ENCODE measurements at places on chromosomes 5 and 9.

- no peak for DNase-seq
Observed at GRCh38 chr5:176166427-176166826, 71.8 kb upstream of the SIMC1 start.

DNA sequence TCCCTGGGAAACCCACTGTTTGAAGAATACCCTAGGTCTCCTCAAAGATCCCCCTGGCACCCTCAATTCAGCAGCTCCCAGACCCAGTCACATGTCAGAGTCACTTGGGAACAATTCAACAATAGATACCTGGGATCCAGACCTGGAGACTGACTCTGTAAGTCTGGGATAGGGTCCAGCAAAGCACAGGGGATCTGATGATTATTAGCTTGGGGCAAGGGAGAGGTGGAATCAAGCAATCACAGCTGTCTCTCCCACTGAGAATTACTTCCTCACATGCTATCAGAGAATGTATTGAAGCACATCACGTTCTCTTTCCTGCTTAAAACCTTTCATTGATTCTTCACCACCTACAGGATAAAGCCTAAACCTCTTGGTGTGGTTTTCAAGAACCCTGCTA lies 5.9 kb downstream of the FAM193B start:
- no peak for DNase-seq

DNA sequence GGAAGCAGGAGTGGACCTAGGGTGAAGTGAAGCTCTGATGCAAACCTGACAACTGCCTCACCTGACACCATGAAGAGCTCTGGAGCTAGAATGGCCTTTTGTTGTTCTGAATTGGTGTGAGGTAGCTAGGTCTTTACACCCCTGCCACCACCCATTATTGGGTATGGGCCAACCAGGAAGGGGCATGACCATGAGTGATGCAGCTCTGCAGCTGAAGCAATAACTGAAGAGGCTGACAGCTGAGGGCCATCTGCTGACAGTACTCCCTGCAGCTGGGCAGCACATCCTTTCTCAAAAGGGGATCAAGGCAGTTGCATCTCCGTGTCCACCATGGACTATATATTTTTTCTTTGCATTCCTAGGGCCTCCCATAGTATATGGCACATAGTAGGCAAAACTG lies 87.0 kb upstream of the TLE1 start:
- no peak for DNase-seq

GRCh38 chr5:38874948-38875456 lies 29.2 kb downstream of the OSMR start:
- DNase-seq, result no peak

DNA sequence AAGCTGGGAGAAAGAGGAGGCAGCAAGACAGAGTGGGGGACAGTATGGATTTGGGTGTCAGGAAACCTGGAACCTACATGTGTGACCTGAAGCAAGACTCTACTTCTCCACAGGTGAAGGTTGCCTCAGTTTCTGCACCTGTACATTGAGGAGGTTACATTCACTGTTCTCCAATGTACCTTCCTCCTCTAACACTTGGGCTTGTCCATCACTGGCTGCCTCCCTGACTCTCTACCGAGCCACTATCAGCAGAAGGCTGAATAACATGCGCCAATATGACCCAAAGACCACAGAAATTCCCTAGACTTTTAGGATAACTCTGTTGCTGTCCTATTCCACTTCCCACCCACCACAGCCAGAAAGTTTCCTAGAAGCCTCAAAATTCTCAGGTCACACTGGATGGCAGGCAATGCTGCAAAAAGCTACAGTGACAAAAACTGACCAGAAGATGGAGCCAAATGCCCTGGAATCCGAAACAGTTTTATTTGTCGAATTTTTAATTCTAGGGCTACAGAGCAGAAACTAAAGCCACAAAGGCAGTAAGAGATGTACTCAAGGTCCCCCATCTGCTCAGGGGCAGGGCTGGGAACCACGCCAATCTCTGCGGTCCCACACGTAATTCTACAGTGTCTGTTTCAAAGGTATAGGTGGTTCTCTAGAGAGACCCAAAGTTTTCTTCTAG lies 64.4 kb downstream of the FAM114A2 start:
- peak; percentile 85 for DNase-seq

- no peak for DNase-seq
Observed at GRCh38 chr9:108212184-108212583, 643.6 kb downstream of the ACTL7B start.

- peak; percentile 46 for DNase-seq
Observed at GRCh38 chr5:138645778-138646575, 70.8 kb upstream of the HSPA9 start.

DNA sequence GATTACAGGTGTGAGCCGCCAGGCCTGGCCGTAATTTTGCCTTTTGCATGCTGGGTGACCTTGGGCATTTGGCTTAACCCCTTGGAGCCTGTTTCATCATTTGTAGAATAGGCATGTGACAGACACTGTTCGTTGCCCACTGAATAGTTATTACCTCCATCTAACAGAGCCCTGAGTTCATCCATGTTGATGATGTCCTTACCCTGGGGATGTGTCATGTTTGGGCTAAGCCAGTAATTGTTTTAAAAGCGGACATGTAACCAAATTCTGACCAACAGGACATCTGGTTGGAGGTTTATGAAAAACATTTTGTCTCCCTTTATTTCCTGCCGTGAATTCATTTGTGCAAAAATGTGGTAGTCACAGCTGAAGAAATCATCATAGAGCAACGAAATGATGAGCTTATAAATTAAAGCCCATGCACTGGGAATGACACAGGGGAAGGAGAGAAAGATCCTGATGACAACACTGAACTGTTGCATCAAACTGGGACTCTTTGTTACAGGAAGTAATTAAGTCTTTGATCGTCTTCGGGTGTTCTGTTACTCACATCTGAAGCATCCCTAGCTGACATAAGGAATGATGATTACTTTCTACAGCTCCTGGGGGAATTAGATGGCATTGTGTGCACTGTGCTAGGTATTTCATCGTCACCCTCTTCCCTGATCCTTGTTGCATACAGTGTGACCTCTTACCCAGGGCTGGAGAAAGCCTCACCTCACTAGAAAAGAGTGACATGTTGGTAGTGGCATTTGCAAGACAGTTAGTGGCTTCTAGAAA lies 117.8 kb downstream of the FGF18 start:
- DNase-seq, result no peak

DNA sequence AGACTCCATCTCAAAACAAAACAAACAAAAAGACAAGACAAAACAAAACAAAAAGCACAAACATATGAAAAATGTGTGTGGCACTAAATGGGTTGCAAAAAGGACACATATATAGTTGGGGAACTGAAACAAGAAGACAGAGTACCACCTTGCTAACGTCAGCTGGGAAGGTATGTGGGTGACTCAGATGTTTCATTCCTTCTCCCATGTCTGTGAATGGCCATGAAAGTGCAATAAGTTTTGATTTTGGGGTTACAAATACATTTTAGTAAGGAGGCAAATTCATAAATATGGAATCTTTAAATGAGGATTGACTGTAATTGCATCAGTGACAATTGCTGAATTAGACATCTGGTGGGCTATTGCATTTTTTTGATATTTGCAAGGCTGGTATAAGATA lies 81.6 kb upstream of the KLF4 start:
- no peak for DNase-seq
